ENCODE measurements at places on chromosomes 7 and 10. TPM values are rescaled to one million over a fixed set of nuclear protein-coding genes. Genes with fewer than 3 reads are reported as not detected.

- no peak for DNase-seq
Measured at GRCh38 chr10:75876710-75877109, 445.3 kb downstream of the LRMDA start.

HELLS gene
- total RNA-seq, result 119 TPM

- DNase-seq, result no peak
Measured at GRCh38 chr7:151940048-151940811, 16.0 kb upstream of the GALNTL5 start.

COBL gene
- 0.03 TPM for total RNA-seq

- DNase-seq, result no peak
Measured at GRCh38 chr7:30880125-30880720, 31.4 kb upstream of the AQP1 start.

DNA sequence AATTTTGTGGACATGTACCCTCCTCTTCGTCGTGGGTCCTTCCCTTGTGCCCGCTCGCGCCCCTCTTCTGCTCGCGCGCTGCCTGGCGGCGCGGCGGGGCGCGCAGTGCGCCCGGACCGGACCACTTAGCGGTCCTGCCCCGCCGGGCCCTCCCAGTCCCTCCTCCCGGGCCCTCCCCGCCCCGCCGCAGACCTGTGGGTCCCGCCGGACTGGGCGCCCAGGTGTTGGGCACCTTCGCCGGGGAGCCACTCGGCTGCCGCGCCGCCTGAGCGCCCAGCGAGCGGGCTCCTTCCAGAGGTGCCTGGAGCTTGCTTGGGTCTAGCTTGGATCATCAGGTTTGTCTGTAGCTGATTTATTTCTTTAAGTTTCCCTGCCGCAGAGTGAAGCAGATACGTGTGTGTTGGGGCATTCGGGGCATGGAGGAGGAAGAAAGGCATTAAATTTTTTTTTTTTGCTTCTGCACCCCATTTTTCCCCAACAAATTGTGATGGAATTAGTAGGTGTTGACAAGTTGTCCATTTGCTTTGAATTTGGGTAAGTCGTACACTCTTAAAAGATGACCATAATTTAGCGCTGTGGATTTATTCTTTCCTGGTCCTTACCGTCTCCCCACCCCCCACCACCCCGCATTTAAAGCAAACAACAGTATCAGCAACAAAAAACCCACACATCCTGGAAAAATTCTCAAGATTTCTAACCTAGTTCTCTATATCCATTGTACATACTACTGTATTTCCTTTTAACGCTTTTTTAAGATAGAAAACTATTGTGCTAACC, 905 bp downstream of the C1GALT1 start:
- DNase-seq, result peak; percentile 17

SPDYE11 gene
- not detected for total RNA-seq

- no peak for DNase-seq
Measured at GRCh38 chr10:52437205-52437646, 123.1 kb downstream of the DKK1 start.

NKX2-3 gene
- total RNA-seq, result not detected

DNA sequence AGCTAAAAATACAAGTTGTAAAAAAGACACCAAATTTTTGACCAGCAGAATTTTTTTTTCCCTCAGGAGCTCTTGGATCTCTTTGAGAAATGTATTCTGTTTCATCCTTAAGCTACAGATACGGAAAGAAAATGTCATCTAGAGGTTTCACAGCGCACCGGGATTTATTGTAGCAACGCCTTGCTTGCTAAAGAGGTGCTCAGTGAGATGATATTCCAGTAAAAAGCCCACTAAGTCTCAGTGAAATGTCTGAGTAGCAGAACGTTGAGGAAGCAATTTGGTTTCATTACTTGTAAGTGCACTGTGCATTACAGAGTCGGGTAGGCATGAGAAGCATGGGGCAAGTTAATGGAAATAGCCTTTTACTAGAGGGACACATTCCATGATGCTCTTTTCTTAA, 62.5 kb downstream of the GLRX3 start:
- no peak for DNase-seq

DNA sequence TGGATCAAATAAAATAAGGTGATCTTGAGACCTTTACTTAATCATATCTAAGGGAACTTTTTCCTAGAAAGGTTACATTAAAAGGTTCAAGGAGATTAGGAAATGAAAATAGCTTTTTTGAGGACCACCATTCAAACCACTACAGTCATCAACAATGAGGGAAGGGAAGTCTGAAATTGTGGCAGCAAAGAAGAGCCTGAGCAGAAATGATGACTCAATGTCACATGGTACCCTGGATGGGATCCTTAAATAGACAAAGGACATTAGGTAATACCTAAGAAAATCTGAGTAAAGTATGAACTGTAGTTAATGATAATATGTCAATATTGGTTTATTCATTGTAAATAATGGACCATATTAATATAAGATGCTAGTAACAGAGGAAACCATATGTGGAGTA, 236.0 kb downstream of the SEMA3D start:
- DNase-seq, result no peak

DNA sequence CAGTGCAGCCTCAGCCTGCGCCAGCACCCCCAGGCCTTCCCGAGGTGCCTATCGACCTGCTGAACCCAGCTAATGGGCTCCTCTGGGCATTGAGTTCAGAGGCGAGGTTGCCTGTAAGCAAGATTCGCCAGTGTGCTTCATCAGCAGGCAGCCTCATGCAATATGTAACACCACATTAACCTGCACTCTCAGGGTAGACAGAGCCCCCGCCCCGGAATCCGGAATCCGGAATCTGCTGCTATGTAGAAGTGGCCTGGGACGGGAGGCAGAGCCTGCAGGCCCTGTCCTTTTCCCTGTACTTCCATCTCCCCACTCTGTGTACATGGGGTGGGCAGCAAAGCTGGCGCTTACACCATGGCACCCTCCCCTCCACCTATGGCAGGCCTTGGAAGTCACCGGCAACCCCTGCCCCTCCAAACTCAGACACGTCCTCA, 83.9 kb upstream of the RET start:
- no peak for DNase-seq

SFMBT2 gene
- total RNA-seq, result 16.4 TPM

DNA sequence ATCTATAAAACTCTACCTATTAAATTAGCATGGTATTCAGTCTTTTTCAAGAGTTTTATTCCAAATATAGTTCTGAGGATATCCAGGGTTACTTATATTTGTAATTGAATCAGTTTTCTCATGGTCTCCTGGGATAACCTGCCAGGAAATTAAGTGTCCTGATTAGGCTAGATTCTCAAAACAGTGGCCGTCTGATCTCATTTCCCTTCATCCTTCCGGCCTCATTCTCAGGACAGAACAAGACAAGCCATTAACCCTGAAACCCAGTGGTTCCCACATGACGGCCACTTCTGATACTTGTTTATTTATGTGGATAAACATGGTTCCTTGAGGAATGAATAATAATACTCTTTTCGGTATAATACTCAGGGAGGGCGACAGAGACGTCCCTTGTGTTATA, 417.6 kb upstream of the POT1 start:
- DNase-seq, result no peak

DNA sequence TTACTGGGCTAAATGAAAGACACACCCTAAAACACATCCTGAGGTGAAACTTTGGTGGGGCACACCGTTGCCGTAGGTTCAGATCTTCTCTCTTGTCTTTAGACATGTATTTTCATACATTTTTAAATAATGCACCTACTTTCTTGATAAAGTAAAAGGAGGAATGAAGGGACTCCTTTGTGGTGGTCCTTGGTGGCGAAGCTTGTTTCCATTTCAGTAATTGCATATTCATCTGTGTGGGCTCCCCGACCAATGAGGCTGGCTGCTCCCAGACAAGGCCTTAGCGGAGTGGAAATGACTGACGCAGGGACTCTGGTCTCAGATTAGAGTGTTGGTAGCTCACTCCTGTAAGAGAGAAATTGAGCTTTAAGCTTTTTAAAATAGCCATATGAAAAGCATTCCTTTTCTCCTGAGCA, 815 bp downstream of the CCSER2 start:
- peak; percentile 34 for DNase-seq

TMEM213 gene
- total RNA-seq, result not detected

SRRM3 gene
- total RNA-seq, result not detected

GRCh38 chr10:125980521-125981035, 84.2 kb downstream of the FANK1 start:
- DNase-seq, result no peak

DNA sequence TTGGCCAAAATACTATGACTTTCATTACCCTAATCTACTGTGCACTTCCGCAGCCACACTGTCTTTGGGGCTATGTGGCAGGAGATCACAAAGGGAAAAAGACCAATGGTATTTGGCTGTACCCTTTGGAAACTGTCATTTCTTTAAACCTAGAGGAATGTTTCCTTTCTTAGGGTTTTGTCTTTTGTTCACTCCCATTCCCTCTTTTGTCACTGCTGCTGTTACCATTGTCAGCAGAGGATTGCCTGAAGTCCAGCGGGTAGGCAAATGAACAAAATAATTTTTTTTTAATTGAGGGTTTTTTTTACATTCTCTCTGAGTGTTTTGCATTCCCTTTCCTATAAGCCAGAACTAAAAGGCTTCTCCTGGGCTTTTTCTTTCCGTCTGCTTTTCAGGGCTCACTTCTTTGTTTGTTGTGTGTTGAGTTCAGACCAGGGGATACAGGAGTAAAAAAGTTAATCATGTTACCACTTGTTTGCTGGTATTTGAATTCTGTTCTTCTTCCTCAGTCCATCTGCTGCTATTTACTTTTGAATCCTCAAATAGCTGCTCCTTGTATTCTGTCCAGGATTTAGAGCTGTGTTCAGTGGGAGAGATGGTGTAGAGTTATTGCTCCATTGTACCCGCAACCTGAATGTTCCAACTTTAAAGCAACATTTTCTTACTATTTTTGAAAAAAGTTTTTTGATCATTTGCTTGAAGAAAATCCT, 374.6 kb downstream of the SUGCT start:
- DNase-seq, result no peak

GRCh38 chr10:94493463-94493862, 52.1 kb upstream of the HELLS start:
- no peak for DNase-seq

GRCh38 chr7:142827951-142828500, 26.9 kb upstream of the EPHB6 start:
- no peak for DNase-seq

DNA sequence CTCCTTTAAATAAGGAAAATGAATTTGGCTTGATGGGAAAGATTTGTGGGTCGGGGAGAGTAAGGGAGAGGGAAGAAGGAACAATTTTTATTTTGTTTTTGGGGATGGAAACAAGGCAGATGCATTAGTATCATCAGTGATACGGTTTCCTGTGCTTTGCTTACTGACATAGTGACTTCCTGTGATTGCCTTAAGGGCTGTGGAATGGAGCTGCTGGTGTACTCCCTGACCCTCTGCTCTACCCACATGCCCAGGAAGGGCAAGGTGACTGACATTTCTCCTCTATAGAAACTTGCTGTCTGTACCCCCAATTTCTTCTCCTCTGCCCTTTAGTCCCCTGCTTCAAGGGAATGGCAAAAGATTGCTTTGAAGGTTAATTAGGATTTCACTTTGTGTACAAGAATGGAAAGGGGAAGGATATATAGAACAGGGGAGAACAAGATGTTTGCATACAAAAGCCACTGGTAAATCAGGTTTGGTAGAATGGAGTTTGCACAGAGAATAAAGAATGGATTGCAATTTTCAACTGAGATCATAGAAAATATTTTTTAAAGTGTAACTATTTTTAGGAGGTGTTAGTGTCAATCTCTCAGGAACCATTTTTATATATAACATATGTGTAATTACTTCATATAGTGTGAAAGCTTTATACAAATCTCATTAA, 129.0 kb upstream of the AGR3 start:
- DNase-seq, result no peak

DNA sequence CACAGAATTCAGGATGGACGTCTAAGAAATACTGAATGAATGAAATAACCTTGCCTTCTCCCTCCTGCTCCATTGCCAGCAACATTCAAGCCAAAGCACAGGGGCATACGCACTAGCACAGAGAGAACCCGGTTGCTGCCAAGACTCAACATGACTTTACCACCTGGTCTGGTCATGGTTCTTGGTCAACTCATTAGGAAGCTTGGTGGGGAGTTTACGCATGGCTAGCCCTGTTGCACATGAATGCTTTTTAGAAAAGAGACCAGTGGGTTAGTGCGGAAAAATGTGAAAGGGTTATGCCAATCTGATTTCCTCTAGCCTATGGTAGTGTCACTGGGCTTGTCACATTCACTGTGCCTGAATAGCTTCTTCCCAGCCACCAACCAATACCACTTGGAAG, 187.6 kb upstream of the NEBL start:
- DNase-seq, result no peak

DNA sequence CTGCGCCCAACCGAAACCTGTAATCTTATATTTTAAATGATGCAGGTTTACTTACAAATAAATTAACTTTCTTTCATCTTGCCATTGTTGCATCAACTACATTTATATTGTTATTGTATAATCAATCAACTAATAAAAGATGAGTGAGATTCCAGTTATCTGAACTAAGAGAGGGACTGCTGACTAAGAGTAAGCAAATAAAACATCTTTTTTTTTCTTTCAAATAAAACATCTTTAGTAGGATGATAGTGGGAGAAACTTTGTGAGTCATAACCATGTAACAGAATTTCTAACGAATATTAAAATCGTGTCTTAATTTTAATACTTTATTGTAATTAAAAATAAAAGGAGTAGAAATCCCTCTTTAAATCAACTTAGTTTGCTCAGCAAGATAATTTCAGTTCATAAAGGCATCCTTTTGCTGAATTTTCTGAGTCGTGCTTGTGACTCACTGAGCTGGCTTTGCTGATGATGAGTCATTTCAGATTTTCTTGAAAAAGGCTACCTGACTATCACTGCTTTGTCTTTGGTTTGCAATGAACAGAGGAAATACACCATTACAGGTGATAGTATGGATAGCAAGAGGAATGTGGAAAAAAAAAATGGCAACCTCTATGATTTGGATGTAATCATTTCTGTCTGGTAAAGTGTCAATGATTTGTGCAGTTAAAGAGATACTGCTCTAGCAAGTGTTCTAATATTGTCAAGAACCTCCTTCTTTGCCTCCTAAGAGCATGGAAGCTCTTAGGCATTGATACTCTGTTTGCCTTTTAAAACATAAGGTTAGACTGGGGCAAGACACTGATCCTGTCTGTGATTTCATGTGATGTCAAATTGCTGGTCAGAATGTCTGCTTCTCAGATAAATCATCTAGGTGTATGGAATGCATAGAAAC, 119.5 kb downstream of the GPR158 start:
- DNase-seq, result no peak

DNA sequence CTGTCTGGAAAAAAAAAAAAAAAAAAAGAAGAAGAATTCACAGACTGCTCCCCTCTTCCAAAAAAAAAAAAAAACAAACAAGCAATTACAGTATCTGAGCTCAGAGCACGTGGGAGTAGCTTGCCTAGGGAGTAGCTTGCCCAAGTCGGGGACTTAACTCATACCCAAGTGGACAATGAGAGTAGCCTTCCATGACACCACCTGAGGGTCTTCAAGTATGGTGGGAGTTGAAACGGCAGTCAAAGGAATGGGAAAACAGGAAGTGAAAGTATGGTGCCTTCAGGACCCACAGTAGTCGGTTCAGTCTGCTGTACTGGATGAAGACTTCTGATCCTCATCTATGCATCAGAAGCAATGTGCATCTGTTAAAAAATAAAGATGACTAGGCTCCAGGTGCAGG, 10.6 kb downstream of the VOPP1 start:
- DNase-seq, result no peak

GRCh38 chr7:16935341-16935735, 53.6 kb upstream of the AGR3 start:
- no peak for DNase-seq

TMEM139 gene
- total RNA-seq, result 0.19 TPM

GRCh38 chr7:75977743-75978142, 16.7 kb downstream of the TMEM120A start:
- DNase-seq, result no peak

- DNase-seq, result no peak
Measured at GRCh38 chr7:11252705-11253272, 279.1 kb downstream of the PHF14 start.

All from activated T-cell treated with anti-CD3 and anti-CD28 coated beads, Interleukin-2, amount 50 U/mL, for 4 hours (primary cell).